Sciatic nerve (tissue), 2 donors: ENCODE measurements at places on chromosomes 4 and X.

- no peak for DNase-seq
Observed at GRCh38 chrX:94686071-94686470, 1012.1 kb downstream of the FAM133A start.

GRCh38 chr4:19486400-19486799 is 765.3 kb upstream of the SLIT2 start:
- no peak for DNase-seq

DNA sequence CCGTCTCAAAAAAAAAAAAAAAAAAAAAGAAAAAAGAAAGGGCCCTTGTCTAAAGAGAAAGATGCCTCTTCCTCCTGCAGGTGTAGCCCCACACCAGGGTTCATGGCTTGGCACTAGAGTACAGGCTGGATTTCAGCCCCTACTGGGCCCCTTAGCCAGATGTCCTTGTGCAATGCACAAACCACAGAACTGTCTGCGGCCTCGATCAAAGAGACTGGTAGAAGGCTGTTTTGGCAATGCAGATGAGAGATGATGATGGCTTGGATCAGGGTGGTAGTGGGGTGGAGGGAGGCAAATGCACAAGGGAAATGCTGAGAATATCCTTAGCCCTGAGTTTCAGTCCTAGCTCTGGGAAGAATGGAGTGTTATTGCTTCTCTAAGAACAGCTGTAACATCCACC is 26.5 kb upstream of the TSR2 start:
- DNase-seq: no peak

DNA sequence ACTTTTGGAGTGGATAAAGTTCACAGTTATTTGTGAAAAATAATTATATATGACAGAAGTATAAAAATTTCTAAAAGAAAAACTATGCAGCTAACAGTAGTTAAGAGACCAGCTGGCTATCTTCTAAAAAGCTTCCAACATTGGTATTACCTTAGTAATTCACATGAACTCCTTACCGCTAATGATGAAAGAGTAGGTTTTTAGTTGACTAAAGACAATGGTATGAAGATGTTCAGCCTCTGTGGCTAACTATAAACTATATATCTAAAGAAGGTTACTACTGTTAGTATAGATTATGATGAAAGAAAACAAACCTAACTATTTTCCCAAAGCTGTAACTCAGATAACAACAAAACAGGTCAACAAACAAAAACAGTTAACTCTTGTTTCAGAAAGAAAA is 10.4 kb downstream of the CCNI start:
- DNase-seq: no peak

DNA sequence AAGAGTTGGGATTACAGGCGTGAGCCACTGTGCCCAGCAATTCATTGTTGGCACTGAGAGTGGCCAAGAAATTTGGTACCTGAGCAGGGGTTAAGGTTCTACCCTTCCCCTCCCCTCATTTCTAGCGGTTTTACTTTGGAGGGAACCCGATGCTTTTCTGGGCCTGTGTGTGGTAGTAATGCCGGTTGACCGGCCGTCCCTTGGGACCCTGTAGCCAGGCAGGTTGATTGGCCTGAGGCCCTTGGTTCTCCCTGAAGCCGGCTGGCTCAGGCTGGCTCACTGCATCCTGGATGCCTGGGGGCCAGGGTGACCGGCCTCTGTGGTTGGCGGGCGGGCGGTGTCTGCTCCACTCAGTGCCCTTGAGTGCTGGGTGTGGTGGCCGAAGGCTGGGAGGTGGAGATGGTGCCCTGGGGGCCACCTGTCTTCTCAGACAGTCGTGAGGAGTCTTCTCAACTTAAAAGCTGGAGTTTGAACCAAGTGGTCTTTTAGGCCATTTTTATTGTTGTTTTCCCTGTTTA is 45.6 kb downstream of the RGS12 start:
- no peak for DNase-seq

GRCh38 chr4:190020790-190021717 is 6.0 kb downstream of the FRG2 start:
- DNase-seq: no peak

DNA sequence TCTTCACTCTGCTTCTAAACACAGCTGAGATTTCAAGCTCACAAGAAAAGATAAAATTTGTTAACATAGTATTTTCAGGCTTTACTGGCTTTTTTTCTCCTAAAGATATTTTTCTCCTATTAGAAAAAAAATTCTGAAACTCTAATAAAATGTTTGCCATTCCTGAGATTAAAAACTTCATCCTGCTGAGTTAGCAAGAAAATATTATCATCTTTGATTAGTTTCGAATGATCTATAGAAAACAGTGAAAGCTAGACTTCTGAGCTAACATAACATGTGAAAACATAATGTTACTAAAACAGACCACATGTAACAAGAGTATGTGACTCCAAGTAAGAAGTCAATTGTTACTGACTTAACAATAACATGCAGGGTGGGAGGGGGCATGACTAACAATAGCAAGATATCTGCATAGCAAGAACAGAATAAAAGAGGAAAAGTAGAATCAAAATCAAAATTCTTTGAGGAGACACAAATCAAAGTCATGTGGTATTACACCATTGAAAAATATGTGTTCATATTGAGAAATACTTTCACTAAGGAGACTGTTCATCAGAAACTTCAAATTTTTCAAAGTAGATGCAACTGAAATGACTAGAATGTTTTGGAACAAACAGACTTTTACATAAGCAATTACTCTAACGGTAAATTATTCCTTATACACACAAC is 14.5 kb downstream of the TBCK start:
- DNase-seq: no peak

- no peak for DNase-seq
Observed at GRCh38 chr4:58313444-58313843, 1203.3 kb upstream of the IGFBP7 start.

- no peak for DNase-seq
Observed at GRCh38 chrX:96843566-96843965, 40.1 kb upstream of the RPA4 start.

DNA sequence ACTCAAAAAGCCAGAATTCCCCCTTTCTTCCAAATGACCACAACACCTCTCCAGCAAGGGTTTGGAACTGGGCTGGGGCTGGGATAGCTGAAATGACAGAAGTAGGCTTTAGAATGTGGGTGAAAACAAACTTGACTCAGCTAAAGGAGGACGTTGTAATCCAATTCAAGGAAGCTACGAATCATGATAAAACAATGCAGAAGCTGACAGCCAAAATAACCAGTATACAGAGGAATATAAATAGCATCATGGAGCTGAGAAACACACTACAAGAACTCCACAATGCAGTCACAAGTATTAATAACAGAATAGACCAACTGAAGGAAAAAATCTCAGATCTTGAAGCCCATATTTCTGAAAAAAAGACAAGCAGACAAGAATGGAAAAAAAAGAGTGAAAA is 95.8 kb upstream of the TET2 start:
- DNase-seq: no peak

DNA sequence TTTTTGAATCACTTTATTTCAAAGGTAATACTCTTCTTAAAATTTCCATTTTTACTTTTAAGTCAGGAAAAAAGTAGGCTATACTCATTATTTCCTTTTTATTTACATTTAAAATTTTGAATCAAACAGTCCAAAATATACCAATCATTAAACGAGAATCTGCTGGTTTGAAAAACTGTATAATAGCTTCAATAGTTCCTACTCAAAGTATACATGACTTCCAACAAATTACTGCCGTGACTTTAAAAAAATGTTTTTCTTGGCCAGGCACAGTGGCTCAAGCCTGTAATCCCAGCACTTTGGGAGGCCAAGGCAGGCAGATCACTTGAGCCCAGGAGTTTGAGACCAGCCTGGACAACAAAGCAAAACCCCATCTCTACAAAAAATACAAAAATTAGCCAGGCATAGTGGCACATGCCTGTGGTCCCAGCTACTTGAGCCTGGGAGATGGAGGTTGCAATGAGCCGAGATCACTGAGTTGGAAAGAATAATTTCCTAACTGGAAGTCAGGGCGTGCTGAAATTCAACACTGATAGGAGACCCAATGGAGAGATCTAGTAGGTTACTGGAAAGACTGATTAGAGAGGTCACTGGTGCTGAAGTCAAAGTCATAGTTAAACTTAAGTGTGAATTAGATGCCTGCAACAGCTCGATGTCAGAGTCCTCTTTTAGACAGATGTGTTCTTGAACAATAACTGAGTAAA is 9.0 kb downstream of the KLHL8 start:
- DNase-seq: no peak

- DNase-seq: no peak
Observed at GRCh38 chr4:71167083-71167482, 171.7 kb upstream of the SLC4A4 start.

DNA sequence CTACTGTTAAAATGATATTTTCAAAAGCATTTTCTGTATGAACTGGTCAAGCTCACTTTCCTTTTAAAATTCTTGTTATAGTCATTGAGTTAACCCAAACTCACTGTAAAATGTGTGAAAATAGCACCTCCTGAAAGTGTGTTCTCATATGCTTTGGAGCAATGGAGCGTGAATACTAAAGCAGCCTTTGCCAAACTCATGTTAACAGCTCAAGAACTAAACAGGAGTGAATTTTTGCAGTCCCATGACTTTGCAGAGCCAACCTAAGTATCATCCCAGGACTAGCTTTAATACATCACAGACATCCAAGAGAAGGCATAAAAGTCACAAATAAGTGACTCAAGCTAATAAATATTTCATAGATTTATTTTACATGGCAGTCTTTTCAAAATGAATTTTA is 2.3 kb downstream of the AMMECR1 start:
- DNase-seq: no peak

- no peak for DNase-seq
Observed at GRCh38 chr4:181364504-181364903, 878.7 kb upstream of the TENM3 start.

- no peak for DNase-seq
Observed at GRCh38 chr4:185912779-185913178, 100.8 kb upstream of the SORBS2 start.

DNA sequence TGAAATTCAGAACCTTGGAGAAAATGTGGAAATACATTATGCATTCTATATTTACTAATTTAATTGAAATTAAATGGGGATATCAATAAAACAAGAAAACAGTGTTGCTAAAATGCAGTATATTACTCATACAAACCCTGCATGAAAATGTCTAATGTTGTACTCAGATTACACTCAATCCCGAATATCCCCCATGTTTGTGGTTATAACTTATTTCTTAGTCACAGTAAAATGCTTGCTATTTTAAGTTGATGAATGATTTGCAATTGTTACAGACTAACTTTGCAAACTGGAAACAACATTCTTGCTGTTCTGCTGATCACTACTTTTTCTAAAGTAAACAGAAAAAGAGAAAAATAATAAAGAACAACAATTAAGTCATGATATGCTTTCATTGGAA is 33.1 kb upstream of the ANXA10 start:
- no peak for DNase-seq
